NCI-H1417 treated with DMSO at 0.1 percent for 48 hours (cell line): ENCODE measurements at places on chromosomes 12 and 14.

DNA sequence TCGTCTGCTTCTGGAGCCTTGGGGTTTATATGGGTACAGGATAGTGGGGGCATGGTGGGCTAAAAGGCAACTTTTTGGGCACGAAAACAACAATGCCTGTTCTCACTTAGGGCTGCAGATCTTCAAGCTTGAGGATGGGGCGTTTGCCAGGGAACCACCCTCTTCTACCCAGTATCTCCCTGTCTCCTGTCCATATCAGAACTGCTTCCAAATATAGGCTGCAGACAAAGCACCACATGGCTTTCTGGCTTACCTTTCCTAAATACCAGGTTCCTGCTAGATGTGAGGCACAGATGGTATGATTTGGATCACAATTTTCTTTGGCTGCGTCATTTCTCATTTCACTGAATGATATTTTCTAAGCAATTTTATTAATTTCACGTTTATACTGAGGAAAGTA lies 70.4 kb downstream of the CMAS start:
- no peak for DNase-seq

DNA sequence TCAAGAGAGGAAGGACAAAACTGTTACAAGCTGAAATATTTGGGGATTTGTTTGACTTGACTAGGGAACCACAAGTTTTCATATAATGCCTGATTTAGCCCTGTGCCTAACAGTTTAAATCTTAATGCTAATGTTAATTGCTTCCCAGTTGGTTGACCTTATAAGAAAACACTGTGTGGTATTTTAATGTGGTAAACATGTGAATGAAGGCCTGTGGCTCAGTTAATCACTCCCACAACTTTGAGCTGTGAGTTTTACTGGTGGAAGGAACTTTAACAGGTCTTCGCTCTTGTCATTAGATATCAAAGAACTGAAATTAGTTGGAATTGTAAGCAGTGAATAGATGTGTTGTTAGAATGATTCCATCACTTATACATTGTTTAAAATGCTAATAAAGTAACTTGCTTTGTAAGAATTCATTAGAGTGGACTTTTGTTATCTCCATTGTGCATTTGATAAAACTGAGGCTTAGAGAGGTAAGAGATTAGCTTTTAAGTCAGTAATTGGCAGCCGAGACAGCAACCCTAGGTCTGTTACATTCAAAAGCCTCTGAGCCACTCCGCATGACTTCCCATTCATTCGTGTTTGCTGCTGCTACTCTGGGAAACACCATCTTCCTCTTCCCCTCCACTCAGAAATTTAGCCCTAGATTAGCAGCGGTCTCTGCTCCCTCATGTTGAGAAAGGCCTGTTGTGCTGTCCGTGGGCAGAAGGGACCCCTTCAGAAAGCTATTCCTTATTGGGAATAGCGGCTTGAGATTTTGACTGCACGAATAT lies 1.0 kb upstream of the TBK1 start:
- no peak for DNase-seq

GRCh38 chr12:59491877-59492276 lies 104.0 kb upstream of the SLC16A7 start:
- no peak for DNase-seq

GRCh38 chr12:7387289-7387688 lies 56.7 kb downstream of the CD163L1 start:
- DNase-seq, result no peak

- peak; percentile 91 for DNase-seq
Observed at GRCh38 chr14:95463171-95463901, 53.1 kb downstream of the SYNE3 start.

- no peak for DNase-seq
Observed at GRCh38 chr14:60242429-60242828, 6.6 kb upstream of the PPM1A start.

- no peak for DNase-seq
Observed at GRCh38 chr12:9911708-9912107, 20.5 kb downstream of the CLEC2A start.

DNA sequence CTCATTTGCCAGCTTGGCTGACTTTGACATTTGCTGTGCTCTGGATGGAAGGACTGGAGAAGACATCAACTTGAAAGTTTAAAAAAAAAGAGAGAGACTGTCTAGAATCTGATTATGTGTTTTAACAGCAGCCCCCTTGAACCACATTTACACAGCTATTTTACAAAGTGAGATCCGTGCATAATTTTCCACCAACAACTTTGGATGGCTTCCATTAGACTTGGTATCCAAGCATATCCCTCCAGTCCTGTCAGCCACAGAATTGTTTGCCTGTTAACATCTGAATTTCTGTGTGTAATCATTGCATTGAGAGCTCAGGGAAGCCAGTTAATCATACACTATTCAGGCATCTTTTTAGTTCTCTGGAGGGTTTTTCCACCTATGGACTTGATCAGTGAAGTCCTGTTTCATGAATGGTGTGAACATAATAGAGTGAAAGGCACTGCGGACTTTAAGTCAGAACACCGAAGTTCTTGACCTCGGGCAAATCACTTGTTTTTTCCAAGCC lies 93.7 kb downstream of the SAMD4A start:
- DNase-seq, result no peak

DNA sequence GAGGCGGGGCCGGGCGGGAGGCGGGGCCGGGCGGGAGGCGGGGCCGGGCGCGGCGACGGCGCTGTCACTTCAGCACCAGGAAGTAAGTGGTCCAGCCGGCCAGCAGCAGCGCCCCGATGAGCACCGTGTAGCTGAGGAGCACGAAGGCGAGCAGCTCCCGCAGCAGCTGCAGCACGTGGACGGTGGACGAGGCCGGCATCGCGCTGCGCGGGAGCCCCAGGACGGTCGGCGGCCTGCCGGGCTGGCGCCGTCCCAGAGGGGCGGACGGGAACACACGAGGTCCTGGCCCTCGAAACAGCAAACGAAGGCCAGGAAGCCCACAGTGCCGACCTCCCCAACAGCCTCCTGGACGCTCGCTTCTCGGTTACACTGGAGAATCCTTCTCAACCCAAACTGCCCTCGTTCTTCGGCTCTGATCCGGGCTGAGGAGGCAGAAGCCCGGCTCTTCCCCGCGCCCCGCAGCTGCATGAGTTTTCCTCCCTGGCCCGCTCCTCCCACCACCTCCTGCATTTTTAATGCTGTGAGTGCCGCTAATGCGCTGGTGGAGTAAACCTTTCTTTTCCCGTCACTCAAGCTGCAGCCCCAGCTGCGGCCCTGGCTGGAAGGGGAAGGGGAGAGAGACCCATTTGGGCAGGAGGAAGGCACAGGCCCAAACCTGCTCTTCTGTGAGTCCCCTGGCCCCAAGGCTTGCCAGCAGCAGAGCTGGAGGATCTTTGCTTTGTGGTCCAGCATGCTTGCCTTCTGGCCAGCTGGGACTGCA lies 694 bp upstream of the DIABLO start:
- DNase-seq, result no peak

DNA sequence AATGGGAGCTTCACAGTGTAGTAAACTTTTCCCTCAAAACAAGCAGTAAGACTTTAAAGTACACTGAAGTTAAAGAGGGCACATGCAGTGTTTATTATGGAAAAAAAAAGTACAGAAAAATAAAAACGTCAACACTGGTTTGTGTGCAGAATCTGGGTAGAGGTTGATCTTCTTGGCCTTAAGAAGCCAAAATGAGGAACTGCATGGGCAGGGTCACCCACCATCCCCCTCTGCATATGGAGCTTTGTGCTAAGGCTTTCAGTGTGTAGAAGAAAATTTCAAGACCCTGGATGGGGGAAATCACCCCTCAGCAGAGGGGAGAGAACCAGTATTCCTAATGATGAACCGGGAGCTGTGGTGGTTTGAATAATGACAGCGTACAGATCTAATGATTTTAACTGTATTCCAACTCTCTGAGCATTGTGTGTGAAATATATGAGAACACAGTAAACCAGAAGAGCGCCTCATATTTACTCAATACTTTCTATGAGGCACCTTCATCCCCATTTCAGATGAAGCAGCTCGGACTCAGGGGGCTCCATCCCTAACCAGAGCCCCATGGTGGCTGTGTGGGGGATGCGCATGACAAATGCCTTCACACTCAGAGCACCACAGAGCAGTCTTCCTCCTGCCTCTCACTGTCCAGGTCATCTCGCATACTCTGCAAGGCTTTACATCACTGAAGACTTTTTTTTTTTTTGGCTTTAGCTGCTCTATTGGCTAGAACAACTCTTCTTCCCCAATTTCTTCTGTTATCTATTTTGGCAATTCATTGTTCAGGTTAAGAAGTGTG lies 33.4 kb downstream of the ACADS start:
- DNase-seq, result no peak

DNA sequence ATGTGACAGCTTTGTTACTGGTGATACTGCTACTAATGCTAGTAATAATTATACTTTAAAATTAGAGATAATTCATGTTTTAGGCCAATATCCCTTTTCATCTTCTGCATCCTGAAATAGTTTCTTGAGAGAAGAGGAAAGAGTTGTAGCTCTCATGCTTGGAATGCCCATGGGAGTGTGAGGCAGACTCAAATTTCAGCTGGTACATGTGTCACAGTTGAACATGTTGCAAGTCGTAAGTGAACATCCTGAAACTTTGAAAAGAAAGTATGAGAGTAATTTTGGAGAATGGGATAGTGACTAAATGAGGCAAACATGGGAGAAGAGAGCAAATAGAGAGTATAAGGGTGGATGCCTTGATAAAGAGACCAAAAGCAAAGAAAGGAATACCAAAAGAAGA lies 168.0 kb downstream of the TMTC3 start:
- no peak for DNase-seq

- no peak for DNase-seq
Observed at GRCh38 chr14:59944909-59945308, 25.0 kb downstream of the LRRC9 start.

- DNase-seq, result no peak
Observed at GRCh38 chr12:67765776-67766766, 117.5 kb downstream of the DYRK2 start.

- DNase-seq, result no peak
Observed at GRCh38 chr12:96263449-96263902, 69.3 kb downstream of the ELK3 start.

DNA sequence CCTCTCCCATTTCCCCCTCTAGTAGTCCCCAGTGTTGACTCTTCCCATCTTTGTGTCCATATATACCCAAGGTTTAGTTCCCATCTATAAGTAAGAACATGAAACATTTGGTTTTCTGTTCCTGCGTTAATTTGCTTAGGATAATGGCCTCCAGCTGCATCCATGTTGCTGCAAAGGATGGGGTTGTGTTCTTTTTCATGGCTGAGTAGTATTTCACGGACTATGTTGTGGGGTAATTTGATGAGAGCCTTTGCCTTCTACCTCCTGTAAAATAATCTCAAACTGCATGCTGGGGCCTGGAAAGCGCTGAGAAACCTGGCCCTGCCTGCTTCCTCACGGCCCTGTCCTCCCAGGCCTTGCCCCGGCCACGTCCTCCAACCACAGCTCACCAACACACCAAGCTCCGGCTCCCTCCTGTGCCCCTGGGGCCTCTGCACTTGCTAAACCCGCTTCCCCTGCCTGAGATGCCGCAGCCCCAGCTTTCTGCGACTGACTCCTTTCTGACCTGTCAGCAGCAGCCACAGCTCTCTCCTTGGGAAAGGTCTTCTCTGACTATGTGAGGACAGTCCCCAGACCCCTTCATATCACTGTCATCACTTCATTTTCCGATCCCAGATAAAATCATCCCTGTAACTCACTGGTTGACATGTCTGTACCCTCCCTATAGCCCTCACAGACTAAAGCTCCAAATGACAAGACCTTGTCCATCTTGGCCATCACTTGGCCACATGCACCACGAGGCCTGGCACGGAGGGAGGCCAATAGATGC lies 19.8 kb downstream of the ITPK1 start:
- no peak for DNase-seq

- no peak for DNase-seq
Observed at GRCh38 chr12:69509904-69510827, 40.0 kb downstream of the FRS2 start.
